ENCODE measurements at places on chromosomes 2 and 18.

DNA sequence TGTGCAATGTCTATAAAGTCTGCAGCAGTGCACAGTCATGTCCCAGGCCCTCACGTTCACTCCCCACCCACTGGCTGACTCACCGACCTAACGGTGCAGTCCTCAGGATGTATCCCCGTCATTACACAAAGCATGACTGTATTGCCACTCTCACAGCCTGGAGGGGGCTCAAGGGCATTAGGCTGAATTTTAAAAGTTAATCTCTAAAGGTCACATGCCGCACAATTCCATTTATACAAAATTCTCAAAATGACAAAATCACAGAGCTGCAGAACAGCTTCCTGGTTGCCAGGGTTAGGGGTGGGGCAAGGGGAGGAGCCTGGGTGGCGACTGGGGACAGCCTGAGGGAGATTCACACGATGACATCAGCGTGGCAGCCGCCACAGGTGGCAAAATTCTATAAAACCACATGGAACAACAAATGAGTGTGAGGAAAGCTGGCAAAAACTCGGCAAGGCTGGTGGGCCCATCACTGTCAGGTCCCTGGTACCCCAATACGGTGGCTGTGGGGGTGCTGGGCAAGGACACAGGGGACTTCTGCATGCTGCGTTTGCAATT is 97.6 kb downstream of the NDUFA10 start:
- peak; percentile 63 for DNase-seq

- peak; percentile 44 for DNase-seq
These were observed 2.8 kb upstream of the CTDSP1 start for GRCh38 chr2:218396688-218397462.

DNA sequence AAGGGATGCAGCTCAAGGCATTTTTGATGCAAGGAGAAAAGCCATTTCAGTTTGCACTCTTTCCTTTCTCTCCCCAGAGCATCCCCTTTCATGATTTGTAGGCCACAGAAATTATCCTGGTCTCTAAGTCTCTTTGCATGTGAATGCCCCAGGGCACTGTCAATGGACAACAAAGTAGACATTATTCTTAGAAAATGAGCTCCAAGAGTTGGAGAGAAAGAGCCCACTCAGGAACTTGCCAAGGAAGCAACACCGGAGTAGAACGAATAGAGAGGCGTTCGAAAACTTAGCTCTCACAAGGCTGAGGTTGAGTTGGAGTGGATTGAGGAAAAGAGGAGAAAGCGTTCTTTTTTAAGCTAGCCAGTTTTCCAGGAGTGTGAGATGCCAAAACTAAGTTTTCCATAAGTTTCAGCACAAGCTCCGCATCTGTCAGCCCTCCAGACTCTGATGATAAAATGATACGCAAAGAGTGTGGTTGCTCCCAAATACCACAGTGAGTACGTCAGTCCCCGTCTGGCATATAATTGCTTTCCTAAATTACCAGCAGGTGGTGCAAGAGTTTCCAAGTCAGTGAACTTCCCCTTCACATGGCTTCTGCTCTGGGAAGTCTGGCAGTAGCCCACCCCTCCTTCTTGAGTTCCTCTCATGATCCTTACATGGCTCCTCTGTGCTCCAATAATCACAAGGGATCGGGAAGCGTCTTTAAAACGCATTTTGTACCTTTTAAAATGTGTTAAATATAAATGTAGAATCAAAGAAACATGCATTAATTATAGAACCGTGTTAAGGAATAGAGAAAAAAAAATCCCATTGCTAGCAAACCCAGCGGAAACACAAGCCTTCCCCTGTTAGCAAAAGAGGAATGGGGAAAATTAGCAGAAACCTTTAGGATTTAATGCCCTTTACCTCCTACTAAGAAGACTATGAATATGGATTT is 1060.6 kb upstream of the FANCL start:
- DNase-seq, result peak; percentile 49

DNA sequence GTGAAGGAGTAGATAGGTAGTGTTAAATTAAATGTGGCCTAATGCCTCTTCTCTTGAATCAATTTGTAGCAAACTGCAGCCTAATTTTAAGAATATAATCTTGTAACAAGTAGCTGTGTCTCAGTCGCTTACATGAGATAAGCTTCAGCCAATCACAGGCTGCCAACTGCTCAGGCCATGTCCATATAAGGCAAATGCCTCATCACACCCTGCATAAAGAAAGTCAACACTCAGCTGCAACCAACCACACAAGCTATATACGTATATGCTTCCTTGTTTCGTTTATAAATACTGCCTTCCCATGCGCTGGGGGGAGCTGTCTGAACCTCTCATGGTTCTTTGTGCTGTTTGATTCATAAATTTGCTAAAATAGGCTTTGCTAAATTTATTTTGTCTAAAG is 476.3 kb downstream of the TRIB2 start:
- no peak for DNase-seq

GRCh38 chr2:20197192-20197591 is 27.7 kb downstream of the SDC1 start:
- no peak for DNase-seq

DNA sequence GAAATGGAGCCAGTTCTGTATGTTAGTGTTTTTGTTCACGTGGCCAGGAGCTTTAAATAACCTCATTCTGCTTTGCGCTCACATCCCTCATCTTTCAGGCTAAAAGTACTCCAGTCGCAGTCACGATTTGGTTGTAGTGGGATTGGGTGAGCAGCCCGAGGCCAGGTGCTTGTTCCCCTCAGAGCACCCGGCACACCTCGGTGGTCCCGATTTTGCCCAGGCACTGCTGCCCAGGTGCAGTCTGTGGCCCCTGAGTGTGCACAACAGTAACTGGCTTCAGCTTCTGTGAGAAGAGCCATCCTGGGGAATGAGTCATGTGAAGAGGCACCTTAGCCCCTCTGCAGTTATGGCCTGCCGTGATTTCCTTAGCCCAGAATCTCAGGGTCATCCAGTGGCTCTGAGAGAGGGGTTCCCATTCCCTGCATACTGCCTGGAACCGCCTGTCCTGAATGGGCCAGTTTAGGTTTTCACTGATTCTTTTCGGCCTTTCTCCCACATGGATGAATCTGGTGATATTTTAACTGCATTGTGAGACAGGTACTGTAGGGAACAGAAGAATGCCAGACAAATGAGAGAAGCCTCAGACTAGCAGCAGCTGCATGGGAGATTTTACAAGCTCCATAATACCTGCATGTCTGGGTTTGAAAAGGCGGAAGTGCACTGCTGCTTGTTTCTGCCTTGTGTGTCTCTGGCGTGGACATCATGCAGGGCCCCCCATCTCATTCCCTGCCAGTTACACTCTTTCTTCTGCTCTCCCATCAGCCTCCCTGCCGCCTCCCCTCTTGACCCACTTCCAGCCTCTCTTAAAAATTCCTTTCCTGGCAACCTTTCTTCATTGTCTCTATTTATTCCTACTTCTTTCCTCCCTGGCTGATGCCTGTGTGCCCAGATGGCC is 33.5 kb downstream of the IMPA2 start:
- no peak for DNase-seq

- peak; percentile 98 for DNase-seq
These were observed 919 bp upstream of the CYP1B1 start for GRCh38 chr2:38076710-38077430.

DNA sequence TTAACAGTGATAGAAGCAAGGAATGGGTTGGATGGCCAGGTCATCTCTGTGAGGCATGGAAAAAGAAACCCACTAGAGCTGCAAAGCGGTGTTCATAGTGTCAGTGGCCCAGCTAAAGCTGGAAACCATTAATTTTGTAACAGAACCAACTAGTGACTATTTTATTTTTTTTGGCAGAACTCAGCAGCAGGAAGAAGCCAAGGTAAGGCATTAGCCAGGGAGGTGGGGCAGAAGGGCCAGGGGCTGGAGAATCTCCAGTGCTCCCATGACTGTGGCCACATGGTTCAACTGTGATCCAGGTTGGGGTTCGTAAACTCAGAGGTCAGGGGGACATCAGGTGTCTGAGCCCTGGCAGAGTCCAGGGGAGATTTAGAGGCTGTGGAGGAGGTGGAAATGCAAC is 25.9 kb upstream of the YES1 start:
- DNase-seq, result peak; percentile 70

GRCh38 chr2:201837824-201838431 is 31.6 kb downstream of the CDK15 start:
- no peak for DNase-seq

DNA sequence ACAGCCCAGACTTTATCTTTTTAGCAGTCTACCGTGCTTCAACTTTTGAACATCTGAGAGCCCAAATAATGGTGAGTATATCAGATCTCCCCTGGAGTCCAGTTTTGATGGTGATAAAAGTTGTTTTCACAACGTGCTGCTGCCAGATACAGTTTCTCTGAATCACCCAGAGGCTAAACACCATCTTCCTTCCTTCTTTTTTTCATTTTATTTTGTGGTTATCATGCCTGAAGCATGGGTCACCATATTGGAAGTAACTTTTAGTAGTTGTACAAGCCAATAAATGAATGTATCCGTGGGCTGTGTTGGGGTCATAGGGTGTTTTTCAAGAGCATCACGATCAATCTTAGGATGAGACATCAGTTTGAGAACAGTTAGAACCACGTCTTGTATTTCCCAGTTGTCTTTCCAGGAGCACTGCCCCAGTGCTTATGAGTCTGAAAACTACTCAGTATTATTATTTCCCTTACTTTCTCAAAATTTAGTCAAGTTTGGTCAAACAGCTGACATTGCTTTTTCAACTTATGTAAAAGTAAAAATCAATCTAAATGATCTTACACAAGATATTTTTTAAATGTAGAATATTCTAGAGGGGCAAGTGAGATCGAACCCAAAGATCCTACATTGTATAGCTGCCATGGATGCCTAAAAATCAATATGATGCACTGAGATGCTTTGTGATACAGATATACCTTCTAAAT is 311.4 kb downstream of the CTNNA2 start:
- no peak for DNase-seq

- DNase-seq, result no peak
These were observed 294.8 kb upstream of the NRP2 start for GRCh38 chr2:205387350-205388055.

DNA sequence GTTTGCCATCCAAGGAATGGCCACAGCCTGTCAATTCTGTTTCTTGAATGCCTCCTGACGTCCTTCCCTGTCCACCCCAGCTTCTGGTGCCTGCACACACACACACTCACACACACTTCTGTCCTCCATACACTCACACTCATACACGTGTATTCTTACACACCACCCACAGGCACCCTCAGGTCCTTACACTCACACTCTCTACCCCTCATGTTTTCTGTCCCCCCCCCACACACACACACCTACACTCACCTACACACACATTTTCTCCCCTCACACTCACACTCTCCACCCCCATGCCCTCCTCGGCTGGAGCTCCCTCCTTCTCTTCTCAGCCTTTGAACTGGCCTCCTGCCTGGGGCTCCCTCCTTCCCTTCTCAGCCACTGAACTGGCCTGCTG is 148.0 kb upstream of the SALL3 start:
- no peak for DNase-seq

GRCh38 chr2:174740721-174741120 is 23.6 kb downstream of the CHRNA1 start:
- no peak for DNase-seq

DNA sequence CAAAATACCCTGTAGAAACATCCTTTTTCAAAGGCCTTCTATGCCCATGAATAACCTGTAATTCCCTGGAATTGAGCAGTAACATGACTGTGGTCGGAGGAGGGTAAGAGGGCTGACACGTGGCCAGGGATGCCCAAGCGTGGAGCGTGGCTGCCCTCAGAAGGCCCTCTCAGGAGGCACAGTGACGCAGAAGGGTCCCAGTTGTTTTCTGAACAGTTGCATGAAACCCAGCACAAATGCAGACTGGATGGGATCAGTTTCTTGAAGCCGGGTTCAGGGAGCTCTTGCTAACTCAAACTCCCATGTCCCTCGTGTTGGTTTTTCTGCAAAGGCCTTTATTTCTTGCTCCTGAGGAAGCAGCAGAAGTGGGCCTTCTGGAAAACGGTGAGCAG is 237.0 kb downstream of the ALPK2 start:
- DNase-seq, result peak; percentile 8

- no peak for DNase-seq
These were observed 109.3 kb downstream of the KLHL29 start for GRCh38 chr2:23494286-23494685.

GRCh38 chr2:54100772-54101171 is 14.6 kb upstream of the ACYP2 start:
- DNase-seq, result no peak

DNA sequence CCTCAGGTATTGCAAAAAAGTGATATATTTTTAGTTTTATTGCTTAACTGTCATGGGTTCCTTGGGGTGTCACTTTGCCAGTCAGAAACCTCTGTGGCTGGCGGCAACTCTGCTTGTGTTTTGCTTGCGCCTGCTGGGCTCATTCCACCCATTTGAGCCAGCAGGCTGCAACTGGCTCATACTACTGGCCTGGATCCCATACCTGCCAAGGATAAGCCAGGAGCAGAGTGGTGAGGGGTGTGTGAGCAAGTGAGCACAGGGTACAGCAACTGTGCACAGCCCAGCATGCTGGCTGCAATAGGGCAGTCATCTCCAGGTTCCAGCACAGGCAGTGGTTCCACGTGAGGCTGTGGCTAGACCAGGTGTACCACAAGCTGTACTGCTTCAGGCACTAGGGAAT is 687.5 kb downstream of the NYAP2 start:
- DNase-seq, result no peak

DNA sequence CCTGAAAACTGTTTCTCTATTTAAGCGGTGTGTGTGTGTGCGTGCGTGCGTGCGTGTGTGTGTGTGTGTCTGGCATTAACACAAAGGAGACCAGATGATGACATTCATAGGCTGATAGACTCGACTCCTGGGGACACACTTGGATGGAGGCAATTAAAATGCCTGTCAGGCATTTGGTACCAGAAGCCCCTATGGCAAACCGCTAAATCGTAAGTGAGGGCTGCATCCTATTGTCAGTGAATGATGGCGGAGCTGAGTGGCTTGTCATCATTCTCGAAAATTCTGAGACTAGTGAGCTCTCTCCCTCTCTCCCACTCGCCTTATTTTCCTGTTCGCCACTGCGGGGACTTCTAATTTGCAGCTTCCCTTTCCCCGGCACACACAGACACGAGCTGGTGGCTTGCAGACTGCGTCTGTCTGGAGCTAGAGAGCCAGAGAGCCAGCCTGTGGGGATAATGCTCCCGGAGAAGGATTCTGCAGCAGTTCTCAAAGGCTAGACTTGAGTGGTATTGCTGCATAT is 155.4 kb downstream of the MAP2 start:
- DNase-seq, result peak; percentile 35

- no peak for DNase-seq
These were observed 96.0 kb downstream of the PLB1 start for GRCh38 chr2:28591711-28592335.

DNA sequence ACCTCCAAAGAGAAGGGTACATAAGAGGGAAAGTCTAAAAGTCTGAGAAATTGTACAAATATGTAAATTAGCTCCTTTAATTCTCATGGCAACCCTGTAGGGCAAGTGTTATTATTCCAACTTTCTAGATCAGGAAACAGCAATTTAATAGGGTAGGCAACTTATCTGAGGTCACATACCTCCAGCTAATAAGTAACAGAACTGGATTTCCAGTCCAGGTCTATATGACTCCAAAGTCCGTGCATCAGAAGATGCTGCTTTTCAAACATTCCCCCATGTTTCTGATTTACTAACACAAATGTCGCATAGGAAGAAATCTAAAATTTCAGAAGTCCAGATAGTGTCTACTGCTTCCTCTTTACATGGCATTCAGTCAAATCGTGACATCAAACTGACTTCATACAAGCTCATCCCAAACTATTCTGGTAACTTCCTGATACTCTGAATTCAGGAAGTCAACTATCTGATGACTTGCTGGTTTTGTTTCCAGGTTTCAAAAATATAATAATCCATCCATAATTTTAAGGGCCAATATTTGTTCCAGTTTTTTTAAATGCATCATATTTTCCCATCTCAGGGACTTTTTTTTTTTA is 419.3 kb upstream of the ACVR2A start:
- no peak for DNase-seq

- peak; percentile 22 for DNase-seq
These were observed 621.3 kb downstream of the XIRP2 start for GRCh38 chr2:167509586-167509985.

Measured in fibroblast of the aortic adventitia (primary cell).